Ovary (tissue), 10 donors: ENCODE measurements at places on chromosomes 12 and 14. TPM values are rescaled to one million over a fixed set of nuclear protein-coding genes. Genes with fewer than 3 reads are reported as not detected.

GRCh38 chr12:56198836-56199235 is 9.6 kb upstream of the SMARCC2 start:
- peaks cover 1% of the 10 kb centered on the region for H3K4me1 ChIP-seq
- no peaks in the 10 kb centered on the region for H3K27me3 ChIP-seq
- H3K4me3 ChIP-seq = no peak overlapping the region
- no peak for DNase-seq

DNA sequence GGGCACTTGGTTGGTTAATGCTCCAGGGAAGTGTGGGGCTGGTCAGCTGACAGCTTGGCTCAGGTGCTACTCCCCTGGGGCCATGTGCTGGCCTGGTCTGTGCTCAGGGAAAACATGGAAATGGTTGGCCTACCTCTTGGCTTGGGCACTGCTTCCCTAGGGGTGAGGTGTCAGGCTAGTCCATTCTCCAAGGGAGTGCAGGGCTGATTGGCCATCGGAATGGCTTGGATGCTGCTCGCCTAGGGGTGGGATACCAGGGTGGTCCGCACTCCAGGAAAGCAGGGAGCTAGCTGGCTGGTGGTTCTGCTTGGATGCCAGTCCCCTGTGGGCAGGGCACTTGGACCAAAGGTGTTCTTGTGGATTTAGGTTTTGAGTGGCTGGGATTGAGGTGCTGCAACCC is 245.7 kb downstream of the RAD51B start:
- DNase-seq = no peak
- peaks cover 3% of the 10 kb centered on the region for H3K4me1 ChIP-seq
- H3K27me3 ChIP-seq = no peaks in the 10 kb centered on the region
- no peak overlapping the region for H3K27ac ChIP-seq

DNA sequence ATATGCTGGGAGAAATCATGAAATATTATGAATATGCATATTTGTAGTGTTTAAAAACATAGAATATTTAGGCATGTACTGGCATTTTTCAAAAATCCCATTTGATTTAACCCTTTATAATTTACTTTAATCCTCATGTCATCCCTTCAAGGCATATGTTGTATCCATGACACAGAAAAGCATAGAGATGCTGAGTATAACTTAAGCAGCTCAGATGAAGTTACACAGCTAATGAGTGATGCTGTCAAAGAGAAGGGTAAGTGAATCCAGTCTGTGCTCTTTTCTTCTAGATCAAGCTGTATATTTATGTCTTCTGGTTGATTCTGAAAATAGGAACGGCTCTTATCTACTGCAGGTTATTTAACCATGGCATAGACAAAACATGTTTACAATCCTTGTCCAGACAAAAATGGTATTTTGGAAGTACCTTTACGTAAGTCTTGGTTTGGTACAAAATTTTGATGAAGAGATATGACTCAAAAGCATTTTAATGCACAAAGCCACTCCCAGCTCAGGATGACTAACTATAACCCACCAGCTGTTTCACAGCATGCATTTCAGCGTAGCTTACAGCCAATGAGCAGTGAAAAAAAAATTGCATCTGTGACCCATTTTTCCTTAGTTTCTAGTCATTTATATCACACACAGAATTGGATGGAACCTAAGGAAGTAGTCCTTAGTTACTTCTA is 201.7 kb downstream of the STXBP6 start:
- DNase-seq = no peak
- no peak overlapping the region for H3K27ac ChIP-seq
- no peaks in the 10 kb centered on the region for H3K27me3 ChIP-seq
- H3K4me1 ChIP-seq = no peaks in the 10 kb centered on the region

The POTEG gene
- not detected for total RNA-seq

DNA sequence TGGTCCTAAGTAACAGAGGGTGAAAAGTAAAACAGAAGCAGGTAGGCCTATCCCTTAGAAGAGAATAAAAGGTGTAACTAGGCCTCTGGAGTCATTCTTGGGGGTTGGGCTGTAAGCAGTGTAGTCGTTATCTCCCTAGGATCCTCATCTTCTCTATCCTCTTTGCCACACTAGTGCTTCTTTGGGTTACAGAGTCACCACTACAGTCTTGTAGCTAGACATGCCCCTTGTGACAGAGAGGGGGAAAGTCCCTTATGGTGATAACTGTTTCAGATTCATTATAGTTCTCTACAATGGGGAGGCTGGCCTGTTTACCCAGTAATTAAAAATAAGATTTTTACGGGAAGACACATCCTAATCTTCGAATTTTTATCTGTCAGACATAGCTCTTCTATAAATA is 16.4 kb upstream of the SRP54 start:
- no peaks in the 10 kb centered on the region for H3K27me3 ChIP-seq
- H3K27ac ChIP-seq = no peak overlapping the region
- H3K36me3 ChIP-seq = no peaks in the 10 kb centered on the region
- no peaks in the 10 kb centered on the region for H3K4me1 ChIP-seq

GRCh38 chr12:72832024-72832423 is 559.9 kb downstream of the TRHDE start:
- H3K4me1 ChIP-seq = no peaks in the 10 kb centered on the region
- no peaks in the 10 kb centered on the region for H3K36me3 ChIP-seq
- no peak overlapping the region for H3K27ac ChIP-seq
- no peaks in the 10 kb centered on the region for H3K27me3 ChIP-seq
- DNase-seq = no peak

The GARIN6 gene
- total RNA-seq = not detected
